ENCODE measurements at places on chromosomes 4 and X.

GRCh38 chr4:68396756-68397155 is 46.9 kb upstream of the YTHDC1 start:
- no peak for DNase-seq

DNA sequence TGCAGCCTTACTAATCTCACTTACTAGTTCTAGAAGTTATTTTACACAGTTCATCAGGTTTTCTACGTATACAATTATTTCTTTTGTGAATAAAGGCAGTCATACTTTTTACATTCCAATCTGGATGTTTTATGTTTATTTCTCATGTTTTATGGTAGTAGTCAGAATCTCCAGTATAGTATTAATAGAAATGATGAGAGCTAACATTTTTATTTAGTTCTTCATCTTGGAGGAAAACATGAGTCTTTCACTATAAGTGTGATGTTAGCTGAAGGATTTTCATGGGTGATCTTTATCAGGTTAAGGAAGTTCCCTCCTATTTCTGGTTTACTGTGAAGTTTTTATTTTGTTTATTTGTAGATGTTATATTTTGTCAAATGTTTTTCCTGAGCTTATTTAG is 256.1 kb upstream of the GIMD1 start:
- DNase-seq = no peak

DNA sequence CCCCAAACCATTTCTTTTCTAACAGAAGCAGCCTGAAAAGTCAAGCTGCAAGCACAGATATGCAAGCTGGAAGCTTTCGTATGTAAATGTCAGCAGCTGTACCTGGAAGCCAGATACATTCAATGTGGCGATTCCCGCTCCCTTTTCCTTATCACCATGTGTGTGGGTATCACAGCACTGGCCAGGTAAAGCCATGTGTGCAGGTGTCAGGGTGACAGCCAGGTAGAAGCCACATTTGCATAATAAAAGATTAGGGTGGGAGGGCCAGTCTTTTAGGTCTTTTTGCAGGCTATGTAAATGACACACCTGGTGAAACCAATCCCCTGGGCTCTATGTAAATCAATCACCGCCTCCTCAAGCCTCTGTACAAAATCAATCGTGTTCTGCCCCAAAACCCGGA is 50.1 kb downstream of the RXFP1 start:
- DNase-seq = no peak

GRCh38 chr4:58602022-58602421 is 1491.8 kb upstream of the IGFBP7 start:
- no peak for DNase-seq

- DNase-seq = no peak
Observed at GRCh38 chrX:125384867-125385266, 65.2 kb downstream of the TEX13C start.

DNA sequence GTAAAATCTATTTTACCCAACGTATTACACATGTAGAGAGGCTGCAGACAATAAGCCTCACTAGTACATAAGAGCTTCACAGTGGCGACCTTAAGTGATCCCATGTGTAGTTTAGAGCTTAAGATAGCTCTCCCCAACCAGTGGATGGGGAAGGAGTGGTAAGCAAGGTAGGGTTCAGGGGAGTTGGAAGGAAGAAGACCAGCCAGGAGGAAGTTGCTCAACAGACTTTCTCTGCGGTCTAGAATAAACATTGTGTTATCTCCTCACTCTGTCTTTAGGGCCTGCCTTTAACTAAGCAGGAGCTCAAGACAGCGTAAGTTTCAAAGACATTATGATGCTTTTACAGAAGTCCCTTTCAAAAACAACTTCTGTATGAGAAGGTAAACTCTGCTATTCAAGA is 16.8 kb downstream of the MEPE start:
- no peak for DNase-seq

- DNase-seq = no peak
Observed at GRCh38 chrX:138925330-138925729, 213.8 kb upstream of the FGF13 start.

DNA sequence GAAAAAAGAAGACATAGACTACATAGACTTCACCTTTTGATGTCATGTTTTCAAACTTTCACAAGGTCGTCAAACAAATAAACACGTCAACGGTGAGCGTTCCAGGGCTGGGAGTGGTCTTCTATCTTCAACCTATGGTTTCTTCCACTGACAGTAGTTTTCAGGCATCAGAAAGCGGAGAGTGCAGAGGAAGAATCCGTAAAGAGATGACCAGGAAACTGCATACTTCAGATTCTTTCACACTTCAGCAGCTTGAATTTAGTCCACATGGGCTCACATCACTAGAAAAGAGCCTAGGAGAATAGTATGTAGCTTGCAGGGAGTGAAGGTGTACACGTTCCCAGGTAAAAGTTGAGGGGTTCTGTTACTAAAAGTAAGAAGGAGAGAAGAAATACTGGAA is 58.5 kb downstream of the NPY1R start:
- DNase-seq = no peak

DNA sequence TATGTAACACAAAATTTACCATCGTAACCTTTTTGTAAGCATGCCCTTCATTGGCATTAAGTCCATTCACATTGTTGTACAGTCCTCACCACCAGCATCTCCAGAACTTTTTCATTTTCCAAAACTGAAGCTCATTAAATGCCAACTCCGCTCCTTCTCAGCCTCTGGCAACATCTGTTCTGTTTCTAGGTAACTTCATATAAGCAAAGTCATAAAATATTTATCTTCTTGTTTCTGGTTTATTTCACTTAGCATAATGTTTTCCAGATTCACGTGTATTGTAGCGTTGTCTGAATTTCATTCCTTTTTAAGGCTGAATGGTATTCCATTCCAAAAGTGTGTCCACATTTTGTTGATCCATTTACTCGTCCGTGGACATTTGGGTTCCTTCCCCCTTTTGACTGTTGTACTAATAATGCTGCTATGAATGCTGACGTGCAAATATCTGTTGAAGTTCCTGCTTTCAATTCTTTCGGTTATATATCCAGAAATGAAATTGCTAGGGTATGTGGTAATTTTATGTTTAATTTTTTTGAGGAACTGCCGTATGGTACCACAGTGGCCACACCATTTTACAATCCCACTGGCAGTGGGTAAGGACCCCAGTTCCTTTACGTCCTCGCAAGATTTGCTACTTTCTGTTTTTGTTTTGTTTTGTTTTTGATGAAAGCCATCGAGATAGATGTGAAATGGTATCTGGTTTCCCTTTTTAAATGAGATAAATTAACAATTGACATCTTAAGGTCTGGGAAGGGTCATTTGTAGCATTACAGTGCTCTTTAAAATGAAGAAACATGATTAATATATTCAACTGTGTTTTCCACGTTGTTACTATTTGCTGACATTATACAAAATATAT is 63.4 kb downstream of the PTTG2 start:
- no peak for DNase-seq

DNA sequence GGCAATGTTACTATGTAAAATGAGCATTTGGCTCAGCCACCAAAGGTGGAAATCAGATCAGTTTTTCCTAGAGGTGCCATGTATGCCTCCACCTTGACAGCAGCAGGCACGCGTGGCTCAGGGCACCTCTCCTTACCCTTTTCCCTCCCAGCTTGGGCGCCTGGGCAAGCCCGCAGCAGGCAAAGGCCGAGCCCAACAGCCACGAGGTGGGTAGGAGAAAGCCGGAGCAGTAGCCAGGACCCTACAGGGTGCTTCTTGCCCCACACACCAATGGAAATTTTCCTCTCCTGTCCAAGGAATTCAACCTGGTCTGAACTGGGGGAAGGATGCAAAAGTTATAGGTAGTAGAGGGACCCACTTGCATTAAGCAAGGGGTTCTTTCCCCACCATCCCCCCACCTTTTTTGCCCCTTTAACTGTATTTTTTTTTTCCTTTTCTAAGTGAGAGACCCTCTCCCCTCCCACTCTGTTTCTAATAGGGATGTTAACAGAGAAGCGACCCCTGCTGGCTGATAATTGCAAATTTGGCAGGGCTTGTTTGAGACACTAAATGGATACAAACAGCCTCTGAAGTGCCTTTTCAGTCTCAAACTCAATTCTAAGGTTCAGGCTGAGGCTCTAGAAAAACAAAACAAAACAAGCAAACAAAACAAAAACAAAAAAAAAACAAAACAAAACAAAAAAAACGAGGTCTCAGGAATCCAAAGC is 895.1 kb downstream of the PCDH18 start:
- DNase-seq = peak; percentile 28

DNA sequence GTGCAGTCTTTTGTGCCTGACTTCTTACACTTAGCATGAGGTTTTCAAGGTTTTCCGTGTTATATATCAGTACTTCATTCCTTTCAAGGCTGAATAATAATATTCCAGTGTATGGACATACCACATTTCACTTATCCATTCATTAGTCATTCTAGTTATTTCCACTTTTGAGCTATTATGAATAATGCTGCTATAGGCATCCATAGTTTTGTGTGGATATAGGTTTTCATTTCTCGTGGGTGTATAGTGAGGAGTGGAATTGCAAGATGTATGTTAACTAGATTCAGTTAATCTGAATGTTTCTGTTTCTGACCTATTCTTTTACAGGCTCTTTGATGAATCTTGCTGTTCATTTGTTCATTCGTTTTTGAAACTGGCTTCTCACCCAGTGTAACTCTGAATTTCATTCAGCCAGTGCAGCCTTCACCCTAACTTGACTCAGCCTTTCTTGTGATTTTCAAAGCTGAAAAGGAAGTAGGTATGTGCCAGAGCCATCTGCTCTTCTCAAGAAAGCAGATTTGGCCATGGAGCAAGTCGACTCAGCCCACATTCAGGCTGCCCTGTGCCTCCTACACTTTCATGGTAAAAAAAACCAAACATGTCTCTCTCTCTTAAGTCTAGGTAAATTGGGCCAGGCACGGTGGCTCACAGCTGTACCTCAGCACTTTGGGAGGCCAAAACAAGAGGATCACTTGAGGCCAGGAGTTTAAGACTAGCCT is 56.3 kb upstream of the NOCT start:
- DNase-seq = no peak

- DNase-seq = no peak
Observed at GRCh38 chrX:18616688-18617406, 55.1 kb downstream of the RS1 start.

- no peak for DNase-seq
Observed at GRCh38 chrX:54271664-54272063, 86.2 kb downstream of the WNK3 start.

GRCh38 chr4:103451341-103451740 is 253.2 kb upstream of the CENPE start:
- DNase-seq = no peak

GRCh38 chrX:75229774-75230173 is 44.1 kb upstream of the UPRT start:
- DNase-seq = no peak

DNA sequence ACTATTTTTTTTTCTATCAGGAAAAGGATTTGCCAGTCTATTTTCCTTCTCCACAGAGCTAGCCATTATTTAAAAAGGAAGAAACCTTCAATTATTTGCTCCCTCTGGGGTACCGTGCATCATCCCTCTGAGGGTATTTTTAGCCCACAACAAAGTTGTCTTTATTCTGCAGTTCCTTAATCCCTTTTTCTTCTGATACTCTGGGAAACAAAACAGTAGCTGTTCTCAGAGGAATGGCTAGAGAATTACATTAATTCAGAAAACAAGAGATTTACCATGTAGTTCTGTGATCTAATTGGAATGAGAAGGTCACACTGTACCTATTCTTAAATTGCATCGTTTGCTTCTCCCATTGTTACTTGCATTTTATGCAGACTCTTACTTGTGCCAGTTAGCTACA is 1056.7 kb downstream of the STIM2 start:
- DNase-seq = no peak

- DNase-seq = no peak
Observed at GRCh38 chr4:6446130-6446482, 26.3 kb downstream of the PPP2R2C start.

GRCh38 chr4:185232370-185232769 is 23.0 kb downstream of the SNX25 start:
- no peak for DNase-seq

DNA sequence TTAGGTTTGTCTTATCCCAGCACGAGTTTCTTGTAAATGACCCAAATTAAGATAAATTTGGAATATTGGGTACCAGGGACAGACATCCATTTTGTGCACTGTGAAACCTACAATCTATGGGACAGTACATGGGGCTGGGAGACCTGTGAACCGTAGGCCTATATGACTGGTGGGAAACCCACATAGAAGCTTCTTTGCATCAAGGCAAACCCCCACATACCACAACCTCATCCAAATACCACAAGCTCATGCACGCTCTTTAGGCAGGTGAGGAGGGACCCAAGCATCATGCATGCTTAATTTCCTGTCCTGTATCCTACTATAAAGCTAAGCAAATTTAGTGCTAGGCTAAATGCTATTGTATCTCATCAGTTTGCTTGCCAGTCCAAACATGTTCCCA is 47.8 kb downstream of the NIPAL1 start:
- no peak for DNase-seq

DNA sequence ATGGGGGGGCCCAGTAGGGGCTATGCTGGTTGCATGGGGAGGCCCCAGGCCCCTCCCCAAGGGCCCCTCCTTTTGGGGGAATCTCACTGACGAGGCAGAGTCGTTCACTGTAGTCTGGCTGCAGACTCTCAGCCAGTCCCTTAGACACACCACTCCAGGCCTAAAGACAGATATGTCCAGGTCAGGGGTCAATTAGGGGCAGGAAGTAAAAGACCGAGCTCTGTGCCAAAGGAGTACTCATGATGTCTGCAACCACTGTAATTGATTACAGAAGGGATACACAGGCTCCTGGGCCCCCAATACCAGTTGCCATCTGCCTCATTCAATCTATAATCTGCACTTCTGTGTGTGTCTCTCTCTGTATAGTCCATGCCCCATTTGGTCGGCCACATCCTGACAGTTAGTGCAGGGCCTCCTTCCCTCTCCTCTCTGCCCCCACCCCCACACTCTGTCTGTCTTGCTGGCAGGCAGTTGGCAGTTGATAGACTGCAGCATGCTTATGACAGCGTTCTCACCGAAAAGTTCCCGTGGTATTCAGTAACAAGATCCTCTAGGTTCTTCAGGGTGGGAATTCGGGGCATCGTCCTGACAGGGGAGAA is 1.3 kb upstream of the CXorf65 start:
- no peak for DNase-seq

DNA sequence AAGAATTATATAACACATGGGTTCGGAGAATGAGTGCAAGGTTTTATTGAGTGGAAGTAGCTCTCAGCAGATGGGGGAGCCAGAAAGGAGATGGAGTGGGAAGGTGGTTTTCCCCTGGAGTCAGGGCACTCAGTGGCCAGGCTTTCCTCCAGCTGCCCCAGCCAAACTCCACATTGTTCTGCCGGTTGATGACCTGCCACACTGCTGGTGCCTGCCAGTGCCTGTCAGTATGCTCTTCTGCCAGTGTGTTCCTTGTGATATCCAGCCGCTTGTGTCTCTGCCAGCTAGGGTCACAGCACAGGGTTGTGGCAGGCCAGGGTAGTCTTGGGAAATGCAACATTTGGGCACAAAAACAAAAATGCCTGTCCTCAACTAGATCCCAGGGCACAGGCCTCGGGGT is 604.8 kb upstream of the TECRL start:
- DNase-seq = no peak

DNA sequence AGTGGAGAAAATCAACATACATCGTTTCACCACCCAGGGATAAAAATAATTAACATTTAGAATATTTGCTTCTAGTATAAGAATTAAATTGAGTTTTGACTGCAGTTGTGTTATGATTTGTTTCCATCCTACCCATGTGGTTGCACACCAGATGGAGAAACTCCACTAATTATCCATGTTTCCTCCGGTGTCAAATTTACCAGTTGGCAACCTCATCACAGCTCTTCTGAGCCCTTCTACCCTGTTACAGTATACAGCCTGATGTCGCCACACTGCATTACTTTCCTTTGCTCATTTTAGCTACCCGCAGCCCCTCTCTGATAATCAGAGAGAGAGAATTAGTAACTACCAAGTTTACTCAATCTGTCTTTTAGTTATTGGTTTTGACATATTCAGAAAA is 411.2 kb downstream of the DTHD1 start:
- DNase-seq = no peak

All from HepG2 (cell line).